Lower lobe of right lung (tissue), 2 donors: ENCODE measurements at places on chromosomes 2 and 18. TPM values are rescaled to one million over a fixed set of nuclear protein-coding genes. Genes with fewer than 3 reads are reported as not detected.
A peak's percentile ranks its signal among the peaks of the same experiment; 100 is the strongest.

TRIB2 gene
- total RNA-seq: 35.1 TPM

MYCN gene
- total RNA-seq: 0.68 TPM

IL37 gene
- not detected for total RNA-seq

ANKRD30BL gene
- not detected for total RNA-seq

- H3K4me3 ChIP-seq: no peak overlapping the region
- DNase-seq: peak; percentile 72
- no peaks in the 10 kb centered on the region for H3K36me3 ChIP-seq
- H3K4me1 ChIP-seq: no peaks in the 10 kb centered on the region
- no peaks in the 10 kb centered on the region for H3K27me3 ChIP-seq
- no peak overlapping the region for H3K27ac ChIP-seq
These were observed 10.3 kb upstream of the FZD7 start for GRCh38 chr2:202023198-202023903.

DNA sequence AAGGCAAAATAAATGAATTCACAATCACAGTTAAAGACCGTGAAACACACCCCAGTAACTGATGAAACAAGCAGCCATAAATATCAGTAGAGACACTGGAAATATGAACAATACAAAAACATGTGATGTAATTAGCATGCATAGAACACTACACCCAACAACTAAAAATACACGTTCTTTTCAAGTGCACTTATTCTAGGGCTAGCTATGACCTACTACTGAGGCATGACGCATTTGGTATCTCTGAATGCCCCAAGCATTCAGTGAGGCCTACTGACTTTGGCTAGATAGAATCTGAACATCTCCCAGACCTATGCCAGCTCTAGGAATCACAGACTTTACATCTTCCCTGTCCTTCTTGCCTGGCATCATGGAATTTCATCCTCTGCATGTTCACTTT, 450.0 kb upstream of the ID2 start:
- no peaks in the 10 kb centered on the region for H3K27me3 ChIP-seq
- H3K36me3 ChIP-seq: no peaks in the 10 kb centered on the region
- H3K27ac ChIP-seq: no peak overlapping the region
- no peak overlapping the region for H3K4me3 ChIP-seq
- H3K4me1 ChIP-seq: no peaks in the 10 kb centered on the region

DNA sequence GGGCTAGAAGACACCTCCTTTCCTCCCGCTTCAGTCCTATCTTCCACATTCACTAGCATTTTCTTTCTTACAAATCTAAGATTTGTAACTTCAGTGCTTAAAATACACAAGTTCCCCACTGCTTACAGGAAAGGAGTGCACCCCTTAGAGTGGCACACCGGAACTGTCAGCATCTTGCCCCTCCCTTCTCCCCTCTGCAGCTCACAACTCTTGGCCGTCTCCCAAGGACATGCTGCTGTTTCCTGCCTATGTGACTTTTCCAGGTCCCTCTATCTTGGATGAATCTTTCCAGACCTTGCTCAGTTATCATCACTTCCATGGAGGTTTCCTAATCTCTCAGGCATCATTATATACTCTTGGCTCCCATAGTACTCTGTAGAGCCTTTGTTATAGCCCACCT, 334.8 kb downstream of the CELF4 start:
- H3K4me3 ChIP-seq: no peak overlapping the region
- no peak overlapping the region for H3K27ac ChIP-seq
- H3K4me1 ChIP-seq: no peaks in the 10 kb centered on the region
- no peaks in the 10 kb centered on the region for H3K36me3 ChIP-seq
- no peaks in the 10 kb centered on the region for H3K27me3 ChIP-seq

DNA sequence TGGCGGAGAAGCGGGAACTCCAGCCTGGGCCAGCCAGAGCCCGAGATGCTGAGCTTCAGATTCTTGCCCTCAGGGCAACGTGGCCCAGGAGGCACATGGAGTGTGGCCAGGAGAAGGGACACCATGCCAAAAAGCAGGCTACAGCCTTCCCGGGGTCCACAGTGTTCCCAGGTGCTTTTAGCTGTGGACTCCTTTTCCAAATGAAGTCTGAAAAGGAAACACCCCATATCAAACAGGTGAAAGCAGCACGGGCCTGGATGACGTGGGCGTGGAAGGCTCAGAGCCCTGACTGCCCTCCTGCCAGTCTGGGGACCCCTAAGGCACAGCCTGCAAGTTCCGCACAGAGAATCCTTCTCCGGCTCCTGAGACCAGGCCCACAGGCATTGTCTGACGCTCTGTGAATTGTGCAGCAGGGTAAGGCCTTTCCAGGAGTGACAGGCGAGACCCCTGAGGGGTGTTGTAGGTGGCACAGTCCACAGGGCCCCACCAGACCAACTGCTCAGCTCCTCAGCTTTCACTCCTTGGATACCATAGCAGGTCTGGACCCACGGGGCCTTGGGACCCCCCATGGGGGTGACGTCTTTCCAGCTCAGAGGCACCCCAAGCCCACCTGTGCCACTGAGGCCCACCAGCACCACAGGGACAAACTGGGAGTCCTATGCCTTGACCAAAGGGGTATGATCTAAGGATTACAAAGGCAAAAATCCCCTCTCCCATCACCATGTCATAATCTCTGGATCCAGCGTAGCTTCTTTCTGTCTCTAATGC, 69.6 kb upstream of the RAB6C start:
- no peaks in the 10 kb centered on the region for H3K27me3 ChIP-seq
- H3K36me3 ChIP-seq: no peaks in the 10 kb centered on the region
- no peak for DNase-seq
- H3K4me1 ChIP-seq: no peaks in the 10 kb centered on the region

DNA sequence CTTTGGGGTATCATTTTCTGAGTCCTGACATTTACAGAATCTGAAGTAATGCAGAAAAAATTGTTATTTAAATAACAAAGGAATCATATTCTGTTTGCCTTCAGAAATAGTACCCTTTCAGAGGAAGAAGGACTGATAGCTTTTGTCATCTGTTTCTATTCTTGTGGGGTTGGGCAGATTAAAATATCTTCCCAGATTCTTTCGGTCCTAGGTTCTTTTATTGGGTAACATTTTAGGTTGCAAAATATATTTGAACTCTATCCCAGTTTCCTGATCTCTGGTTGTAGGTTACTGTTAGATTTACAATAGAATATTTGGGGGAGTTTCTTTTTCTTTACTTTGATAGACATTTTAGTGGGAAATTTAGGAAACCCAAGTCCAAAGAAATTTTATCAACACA, 550.5 kb downstream of the SPAG16 start:
- H3K4me3 ChIP-seq: no peak overlapping the region
- no peak overlapping the region for H3K27ac ChIP-seq
- DNase-seq: no peak
- H3K4me1 ChIP-seq: no peaks in the 10 kb centered on the region
- no peaks in the 10 kb centered on the region for H3K36me3 ChIP-seq
